NCI-H2107 (cell line): ENCODE measurements at places on chromosomes 1 and 21.

- no peak for DNase-seq
Observed at GRCh38 chr21:17082843-17083483, 429.9 kb upstream of the CXADR start.

DNA sequence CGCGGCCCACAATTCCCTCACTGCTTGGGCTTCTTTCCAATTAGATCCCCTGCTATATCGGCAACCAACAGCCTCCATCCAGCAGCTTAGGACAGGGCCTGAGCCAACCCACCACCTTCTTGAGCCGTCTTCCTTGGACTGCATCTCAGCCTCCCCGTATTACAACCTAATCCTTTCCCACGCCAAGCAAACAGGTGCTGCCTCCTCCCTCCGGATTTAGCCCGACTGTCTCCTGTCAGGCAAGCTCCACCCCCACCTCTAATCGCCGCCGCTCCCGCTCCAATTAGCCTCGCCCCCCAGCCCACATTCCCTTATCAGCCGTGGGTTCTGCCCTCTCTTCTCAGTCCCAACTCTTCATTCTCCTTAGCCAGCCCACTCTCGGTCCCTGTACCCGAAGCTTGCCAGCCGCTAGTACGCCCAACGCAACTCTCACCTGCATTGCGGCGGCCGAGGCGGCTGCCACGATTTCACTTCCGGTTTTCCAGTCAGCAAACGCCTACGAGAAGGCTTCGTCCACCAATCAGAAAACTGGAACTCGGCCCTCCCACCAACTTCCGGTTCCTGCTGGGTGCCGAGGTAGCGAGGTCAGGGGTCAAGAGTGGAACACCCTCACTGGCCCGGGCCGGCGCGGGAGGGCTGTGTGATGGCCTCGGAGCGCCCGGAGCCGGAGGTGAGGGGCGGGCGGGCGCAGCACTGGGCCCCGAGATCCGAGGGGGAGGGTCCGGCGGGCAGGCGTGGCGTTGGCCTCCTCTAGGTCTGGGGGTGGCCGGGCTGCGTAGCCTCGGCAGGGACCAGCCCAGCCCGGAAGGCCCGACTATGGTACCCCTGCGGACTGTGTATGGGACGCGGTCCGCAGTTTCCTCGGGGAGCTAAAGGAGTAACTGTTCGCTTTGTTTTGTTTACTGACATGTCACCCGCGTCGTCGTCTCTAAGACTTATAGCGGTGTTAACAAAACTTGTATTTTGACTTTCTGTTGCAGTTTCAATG is at the start of the genes MED8 and SZT2:
MED8 (minus strand) TSS at position 475 of the 988 bp plus-strand sequence; CDS start at position 439, 36 bp downstream.
SZT2 (plus strand) TSS at position 574 of the 988 bp plus-strand sequence; CDS start at position 644, 70 bp downstream.
- DNase-seq: peak; percentile 86

DNA sequence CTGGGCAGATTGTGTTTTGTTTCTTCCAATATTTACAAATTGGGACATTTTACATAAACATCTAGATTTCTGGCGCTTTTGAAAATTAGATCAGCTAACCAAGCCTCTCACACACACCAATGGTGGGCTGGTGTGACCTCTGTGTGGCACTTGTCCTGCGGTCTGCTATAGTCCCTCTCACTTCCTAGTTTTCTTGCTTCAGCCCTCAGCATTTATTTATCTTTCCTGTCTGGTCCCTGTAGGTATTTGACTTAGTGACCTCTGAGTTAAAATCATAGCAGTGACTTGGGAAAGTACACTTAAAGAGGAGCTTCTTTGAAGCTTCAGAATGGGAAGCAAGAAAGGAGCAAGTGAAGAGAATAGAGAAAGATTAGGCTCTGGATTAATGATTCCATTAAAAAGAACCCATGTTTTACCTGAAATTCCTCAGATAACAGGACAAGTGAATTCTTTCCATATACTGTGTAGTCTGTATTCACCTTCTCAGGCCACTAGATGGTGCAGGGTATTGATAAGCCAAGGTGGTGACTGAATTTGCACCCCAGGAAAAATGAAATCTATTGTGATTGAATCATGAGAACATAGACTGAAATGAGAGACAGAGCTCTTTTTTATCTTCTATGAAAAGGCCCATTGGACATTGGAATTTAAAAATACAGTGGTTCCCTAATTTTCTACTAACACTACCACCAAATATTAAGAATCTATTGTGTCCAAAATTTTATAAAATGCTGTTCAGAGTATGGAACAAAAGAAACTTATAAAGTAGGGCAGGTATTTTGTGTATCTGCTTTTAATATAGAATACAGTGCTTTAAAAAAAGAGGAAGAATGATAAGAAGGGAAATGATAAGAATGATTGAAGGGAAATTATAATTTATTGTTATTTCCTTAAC is 7.1 kb upstream of the DIPK1A start:
- no peak for DNase-seq

DNA sequence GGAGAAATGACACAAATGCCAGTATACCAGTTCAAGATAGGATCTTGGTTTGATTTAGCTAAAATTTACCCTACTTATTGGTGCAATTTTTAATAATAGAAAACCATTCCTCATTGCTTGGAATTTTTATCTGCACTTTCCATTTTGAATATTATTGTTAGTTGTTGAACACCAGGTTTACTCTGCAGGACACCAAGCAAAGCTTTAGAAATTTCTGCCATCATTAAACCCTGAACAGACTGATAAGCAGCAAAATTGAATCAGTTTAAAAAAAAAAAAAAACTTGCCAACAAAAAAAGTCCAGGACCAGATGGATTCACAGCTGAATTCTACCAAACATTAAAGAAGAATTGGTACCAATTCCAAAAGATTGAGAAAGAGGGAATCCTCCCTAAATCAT is 71.5 kb downstream of the POU2F1 start:
- DNase-seq: no peak

DNA sequence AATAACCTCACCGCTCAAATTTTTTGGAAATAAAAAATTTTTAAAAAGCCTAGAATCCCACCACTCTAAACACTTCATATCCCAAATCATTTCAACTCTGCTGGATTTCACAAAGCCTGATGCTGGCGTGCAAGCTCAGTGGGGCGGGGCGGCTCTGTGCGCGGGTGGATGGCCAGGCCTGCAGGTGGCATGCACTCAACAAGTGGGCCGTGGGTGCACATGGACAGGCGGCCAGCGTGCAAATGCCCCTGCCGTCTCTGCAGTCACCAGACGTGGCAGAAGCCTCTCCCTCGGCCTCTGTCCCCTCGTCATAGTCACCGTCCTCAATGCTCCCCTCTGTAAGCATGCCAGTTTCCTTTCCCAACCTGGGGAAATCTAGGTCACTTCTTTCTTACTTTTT is 6.6 kb upstream of the PDE9A start:
- DNase-seq: no peak

DNA sequence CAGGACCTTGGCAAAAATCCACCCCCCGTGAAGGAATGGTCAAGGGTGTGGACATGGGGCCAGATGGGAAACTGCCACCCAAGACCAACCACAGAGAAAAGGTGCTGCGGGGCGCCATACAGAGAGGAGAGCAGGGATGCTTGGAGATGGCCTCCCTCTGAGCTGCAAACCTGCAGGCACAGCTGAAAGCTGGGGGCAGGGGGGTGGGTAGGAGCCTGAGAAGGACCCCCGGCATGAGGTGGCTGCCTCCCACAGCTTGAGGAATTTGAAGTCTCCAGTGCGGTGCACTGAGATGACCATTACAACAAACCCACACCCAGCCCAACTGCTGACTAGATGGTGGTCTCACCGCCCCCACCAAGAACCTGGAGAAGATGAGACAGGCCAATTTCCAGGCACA is 84.8 kb downstream of the WDR4 start:
- DNase-seq: no peak

GRCh38 chr1:116724765-116725375 is 29.4 kb upstream of the CD2 start:
- peak; percentile 69 for DNase-seq

DNA sequence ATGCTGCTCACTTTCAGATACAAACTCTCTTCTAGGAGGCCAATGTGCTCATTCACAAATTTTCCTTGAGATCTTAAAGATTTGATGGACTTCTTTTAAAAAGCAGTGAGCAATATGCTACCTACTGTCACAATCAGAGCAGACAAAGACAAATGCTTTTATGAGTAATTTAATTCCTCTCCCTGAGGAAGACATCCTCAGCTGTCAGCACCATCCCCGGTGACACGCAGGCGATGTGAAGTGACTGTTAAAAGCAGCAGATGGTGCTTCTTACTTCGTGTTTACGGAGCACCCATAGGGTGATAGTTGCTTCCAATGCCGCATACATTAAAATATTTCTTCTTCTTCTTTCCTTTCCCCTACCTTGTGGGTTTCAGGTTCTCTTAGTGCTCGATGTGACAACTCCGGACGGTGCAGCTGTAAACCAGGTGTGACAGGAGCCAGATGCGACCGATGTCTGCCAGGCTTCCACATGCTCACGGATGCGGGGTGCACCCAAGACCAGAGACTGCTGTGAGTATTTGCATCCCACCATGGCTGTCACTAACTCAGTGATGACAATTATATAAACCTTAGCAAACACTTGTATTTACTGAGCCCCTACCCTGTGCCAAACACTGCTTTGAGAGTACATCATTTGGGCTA is 29.1 kb downstream of the LAMC2 start:
- no peak for DNase-seq

- DNase-seq: no peak
Observed at GRCh38 chr1:59163268-59164092, 133.4 kb upstream of the FGGY start.

- no peak for DNase-seq
Observed at GRCh38 chr21:24127651-24128050, 1479.6 kb downstream of the MRPL39 start.

DNA sequence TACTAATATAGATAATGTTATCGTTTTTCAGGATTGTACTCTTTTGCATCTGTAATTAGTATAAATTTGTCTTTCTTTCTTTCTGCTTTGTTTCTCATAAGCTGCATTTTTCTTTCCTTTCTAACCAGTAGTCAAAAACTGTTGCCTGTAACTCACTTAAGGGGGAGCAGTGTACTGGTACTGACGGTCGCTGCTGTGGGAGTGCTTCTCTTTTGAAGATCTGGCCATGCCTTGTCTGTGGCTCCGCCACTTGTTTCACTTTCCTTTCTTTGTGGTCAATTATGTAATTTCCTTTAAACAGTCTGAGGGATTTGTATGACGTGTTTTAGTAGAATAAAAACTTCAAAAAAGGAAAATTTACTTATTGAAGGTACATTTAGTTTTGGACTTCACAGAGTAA is 37.0 kb downstream of the MIA3 start:
- no peak for DNase-seq

DNA sequence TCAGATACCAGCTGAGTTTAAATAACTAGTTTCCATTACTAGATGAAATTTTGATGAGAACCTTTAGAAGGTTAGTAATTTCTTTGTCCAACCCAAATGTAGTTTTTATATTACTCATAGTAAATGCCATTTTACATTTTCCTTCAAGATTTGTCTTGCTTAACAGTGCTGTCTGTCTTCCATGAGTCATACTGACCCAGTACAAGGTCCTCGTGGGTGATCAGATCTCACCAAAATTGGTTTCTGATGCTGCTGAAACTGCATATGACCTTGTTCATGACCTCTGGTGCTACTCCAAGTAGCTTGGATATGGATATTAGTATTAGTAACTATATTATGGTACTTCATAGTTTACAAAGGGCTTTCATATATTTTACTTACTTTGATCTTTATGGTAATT is 207.1 kb downstream of the RYR2 start:
- no peak for DNase-seq

DNA sequence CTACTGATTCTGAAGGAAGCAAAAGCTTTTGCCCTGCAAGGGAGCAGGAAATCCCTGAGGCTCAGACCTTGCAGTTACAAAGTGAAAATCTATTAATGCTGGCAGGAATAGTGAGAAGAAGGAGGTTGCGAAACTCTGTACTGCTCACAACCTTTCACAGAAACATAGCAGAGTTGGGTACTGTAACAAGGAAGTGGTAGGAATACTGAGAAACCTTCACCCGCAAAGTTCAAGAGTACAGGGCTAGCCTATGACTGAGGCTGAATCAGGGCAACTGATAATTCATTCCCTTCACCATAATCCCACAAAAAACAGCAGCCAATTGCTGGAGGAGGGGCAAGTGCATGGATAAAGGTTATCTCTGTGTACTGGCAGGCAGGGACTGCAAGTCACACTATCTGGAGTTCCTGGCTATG is 23.9 kb upstream of the KCTD3 start:
- no peak for DNase-seq

- peak; percentile 58 for DNase-seq
Observed at GRCh38 chr1:182784556-182785171, 4.9 kb upstream of the NPL start.

- DNase-seq: no peak
Observed at GRCh38 chr21:46500224-46500861, 41.7 kb downstream of the DIP2A start.

GRCh38 chr21:9767592-9768375 is 753.6 kb upstream of the TPTE start:
- DNase-seq: no peak

DNA sequence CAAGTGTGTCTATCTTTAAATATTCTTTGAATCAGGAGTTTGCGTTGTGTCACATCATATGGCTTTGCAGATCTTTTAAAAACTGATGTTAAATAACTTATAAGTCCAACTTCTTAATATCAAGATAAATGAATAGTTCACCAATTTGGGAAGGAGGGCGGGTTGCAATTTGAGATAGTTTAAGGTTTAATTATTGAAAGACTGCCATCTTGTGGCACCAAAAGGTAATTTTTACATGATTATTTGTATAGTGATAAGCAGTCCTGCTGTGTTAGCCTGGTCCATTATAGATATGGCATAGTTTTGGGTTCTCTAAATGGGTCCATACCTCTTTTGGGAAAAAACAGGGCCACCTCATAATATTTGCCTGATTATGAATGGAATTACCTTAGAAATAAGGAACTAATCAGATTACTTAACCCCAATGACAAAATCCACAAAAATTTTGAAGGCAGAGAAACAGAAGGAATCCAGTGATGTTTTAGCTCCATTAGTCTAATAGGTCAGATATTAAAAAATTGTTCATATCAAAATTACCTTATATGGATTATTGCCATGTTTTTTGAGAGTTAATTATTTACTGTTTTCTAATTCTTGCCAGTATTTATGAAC is 64.3 kb downstream of the PRKAA2 start:
- peak; percentile 77 for DNase-seq

DNA sequence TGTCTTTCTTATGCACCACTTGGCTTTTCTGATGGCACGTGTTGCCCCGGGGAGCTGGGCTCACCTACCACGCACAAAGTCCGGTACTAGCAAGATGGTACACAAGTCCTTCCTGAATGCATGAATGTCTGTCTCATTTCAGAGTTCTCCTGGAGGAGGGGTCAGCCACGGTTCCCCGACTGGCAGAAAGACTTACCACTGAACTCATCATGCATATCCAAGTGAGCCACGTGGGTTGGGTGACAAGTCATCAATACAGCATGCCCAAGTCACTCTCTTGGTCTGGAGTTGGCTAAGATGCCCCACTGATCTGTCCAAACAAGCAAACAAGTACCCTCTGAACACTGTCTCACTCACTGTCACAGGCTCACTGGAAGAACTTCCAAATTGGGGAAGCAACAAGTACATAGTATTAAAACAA is 28.6 kb upstream of the MX1 start:
- no peak for DNase-seq

GRCh38 chr1:51855624-51856023 is 22.9 kb downstream of the NRDC start:
- DNase-seq: no peak

DNA sequence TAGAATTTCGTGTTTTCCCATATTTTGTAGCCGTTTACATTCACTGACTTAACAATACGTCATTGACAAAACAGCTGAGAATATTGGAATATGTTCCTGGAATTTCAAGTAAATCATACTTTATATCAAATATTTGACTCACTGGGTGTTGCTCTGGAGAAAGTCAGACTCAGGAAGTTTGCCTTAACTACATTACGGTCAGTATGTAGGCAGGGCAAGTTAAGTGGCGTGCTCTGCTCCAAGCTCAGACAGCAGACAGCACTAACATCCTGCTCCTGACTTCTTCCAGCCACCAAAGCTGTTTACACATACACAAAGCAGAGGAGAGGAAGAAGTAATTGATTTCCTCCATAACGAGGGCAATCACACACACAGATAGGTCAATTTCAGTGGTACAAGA is 414.6 kb downstream of the LRRIQ3 start:
- DNase-seq: no peak
